Left hindlimb (tissue), 1 donor: ENCODE measurements at places on chromosomes 13 and 19.

DNA sequence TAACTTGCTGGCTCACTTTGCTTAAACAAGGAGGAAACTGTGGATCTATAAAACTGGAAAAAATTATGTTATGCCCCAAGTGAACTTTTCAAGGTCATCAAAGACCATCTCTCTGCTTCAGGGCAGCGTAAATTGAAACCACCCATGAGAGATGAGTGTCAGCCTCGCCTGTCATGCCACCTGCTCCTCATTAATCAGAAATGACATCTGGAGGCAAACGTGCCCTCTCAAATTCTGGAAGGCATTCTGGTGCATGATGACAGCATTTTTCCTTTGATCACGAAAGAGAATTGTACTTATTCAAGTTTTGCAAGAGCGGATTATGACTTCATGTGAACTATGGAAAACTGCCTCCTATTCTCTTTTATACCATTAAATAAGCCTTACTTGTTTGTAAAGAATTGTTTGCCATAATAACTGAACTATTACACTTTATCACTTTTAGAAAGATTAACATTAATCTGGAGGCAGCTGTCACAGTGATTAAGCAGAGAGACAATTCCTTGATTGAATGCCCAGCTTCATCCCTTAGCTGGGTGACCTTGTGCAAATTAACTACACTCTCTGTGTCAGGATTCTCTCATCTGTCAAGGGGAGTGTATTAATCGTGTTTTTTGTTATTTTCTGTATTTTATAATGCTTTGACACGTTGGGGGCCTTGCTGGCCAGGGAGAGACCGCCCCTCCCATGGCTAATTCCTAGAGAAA, 17.0 kb upstream of the SACS start:
- peak; percentile 56 for DNase-seq

DNA sequence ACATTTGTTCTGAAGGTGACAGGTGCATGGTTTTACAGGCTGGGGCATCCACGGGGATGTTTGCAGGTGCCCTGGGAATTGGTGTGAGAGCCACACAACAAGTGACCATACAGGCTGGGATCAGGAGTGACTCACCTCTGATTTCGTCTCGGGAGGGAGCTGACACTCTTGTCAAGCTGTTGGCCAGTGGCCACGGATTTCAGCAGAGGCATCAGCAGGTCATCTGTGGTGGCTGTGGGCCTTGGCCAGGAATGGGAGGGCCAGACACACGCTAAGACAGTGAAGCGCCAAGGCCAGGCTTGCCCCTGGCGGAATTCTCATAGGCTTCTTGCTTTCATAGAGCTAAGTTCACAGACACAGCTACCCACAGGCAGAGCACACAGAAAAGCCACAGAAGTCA, 108.6 kb downstream of the HSPH1 start:
- DNase-seq: no peak

- DNase-seq: no peak
Measured at GRCh38 chr13:43085545-43085944, 62.2 kb downstream of the DNAJC15 start.

DNA sequence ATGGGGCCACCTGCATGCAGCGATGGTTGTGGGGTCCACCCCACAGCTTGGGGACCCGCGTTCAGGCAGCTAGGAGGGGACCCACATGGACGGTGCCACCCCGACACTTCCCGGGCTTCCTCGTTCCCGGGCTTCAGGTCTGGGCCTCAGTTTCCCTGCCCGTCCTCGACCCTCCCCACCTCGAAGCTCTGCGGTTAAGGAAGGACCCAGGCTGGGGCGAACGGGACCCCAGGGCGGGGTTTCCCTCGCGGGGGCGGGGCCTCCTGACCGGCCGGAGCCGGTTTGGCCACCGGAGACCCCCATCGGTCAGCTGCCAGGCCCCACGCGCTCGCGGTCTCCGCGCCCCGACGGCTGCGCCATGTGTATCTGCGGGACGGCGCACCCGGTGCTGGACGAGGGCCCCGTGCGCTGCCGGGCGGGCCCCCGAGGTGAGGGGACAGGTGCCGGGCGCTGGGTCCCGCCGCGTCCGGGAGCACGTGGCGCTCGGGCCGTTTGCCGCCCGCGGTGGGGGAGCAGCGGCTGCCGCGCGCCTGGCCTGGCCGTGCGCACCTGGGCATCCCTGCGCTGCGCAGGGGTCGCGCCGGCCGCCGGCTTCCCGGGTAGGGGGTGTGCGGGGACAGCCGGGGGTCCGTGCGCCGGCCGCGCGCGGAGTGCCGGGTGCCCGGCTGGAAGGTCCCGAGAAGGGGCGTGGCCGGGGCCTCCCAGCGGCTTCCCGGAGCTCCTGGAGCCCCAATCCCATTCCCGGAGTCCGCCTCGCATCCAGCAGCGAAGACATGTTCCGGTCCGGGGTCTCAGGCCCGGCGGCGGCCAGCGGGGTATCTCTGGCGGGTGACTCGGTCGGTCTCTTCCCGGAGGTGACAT, 4.2 kb downstream of the ARHGAP45 start:
- DNase-seq: no peak

- no peak for DNase-seq
Measured at GRCh38 chr19:30810726-30811125, 438.5 kb downstream of the ZNF536 start.

DNA sequence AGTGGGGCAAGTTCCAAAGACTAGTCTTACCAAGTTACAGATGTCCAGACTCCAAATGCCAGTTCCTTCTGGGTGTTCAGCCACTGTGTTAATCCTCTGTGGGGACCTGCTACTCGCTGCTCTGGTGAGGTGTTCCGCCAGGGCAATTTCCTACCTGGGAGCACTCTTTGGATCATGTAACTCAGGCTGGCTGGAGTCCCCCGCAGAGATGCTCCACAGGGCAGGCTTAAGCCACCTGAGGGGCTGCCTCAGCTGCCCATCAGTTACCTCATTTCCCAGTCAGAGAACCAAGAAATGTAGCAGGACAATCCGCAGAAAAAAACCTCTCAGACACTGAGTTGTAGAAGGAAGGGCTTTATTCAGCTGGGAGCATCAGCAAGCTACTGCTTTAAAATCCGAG, 133.8 kb downstream of the ZNF737 start:
- DNase-seq: no peak

GRCh38 chr13:32446773-32447465, 19.0 kb upstream of the N4BP2L1 start:
- no peak for DNase-seq

DNA sequence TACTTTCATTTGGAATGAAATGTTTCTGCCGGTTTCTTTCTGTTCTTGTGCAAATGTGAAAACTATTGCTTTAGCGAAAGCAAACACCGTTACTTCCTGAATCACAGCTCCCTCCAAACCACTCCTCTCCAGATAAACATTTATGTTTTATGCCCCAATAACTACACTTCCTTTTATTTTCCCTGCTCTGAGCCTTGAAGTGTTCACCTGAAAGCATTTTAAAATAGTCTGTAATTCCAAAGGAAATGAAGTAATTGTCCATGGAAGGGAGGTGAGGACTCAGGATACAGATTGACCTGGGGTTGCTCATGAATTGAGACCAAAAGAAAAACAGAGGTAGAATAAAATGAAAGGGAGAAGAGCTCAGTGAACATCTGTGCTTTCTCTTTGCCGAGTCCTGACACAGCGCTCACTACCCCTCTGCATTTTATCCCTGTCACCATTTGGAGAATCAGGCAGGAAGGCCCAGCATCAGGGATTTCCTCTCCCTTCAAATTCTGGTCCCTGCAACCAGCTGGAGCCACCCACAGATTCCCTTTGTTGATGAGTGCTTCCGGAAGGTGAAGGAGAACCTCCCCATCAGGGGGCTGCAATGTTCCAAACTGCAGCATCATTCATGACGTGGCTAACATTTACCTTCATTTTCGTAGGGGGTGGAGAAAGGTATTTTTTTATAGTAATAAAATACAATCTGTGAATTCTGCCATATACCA, 171.9 kb downstream of the ITGBL1 start:
- no peak for DNase-seq

GRCh38 chr13:28545583-28546333, 50.8 kb upstream of the FLT1 start:
- no peak for DNase-seq

DNA sequence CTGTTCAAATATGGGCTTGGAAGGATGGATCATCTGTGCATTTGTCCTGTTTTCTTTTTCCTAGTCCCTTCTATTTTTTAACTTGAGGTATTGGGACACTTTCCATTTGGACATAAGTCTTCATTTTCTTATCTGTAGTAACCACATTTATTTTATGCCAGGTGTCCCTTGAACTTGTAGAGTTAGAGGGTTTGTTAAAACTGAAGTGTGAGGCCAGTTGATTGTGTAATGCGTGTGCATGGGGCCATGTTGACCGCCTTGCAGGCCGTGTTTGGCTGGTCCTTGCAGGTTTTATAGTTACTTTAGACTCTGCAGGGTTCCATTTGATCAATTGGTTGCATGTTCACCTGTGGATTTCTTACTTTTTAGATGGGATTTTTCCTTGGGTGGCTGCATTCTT, 21.0 kb downstream of the SAE1 start:
- DNase-seq: no peak

- no peak for DNase-seq
Measured at GRCh38 chr13:48236528-48237353, 3.7 kb downstream of the ITM2B start.

DNA sequence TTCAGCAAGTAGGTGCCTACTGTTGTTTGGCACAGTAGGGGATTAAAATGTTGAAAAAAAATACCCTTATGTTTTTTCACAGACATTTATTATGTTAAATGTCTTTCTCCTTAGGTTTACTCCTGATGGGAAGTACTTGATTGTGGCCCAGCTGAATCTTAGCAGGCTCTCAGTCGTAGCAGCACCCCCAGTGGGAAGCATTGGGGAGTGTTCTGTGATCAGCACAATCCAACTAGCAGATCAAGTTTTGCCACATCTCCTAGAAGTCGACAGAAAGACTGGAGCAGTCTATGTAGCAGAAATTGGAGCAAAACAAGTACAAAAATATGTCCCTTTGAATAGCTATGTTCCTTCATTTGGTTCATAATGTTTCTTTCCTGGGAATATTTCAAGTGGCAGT, 9.3 kb downstream of the NHLRC3 start:
- no peak for DNase-seq

DNA sequence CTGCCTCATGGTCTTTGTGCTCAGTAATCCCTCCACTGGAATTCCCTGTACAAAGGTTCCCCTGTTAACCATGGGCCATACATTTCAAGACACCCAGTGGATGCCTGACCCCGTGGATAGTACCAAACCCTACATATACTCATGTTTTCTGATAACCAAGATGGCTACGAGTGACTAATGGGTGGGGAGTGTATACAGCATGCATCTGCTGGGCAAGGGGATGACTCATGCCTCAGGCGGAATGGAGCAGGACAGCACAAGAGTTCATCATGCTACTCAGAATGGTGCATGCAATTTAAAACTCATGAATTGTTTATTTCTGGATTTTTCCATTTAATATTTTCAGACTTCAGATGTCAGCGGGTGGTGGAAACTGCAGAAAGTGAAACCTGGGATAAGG, 13.3 kb upstream of the FGF9 start:
- DNase-seq: no peak
